Transverse colon (tissue), 4 donors: ENCODE measurements at places on chromosomes 3 and 15.
A peak's percentile ranks its signal among the peaks of the same experiment; 100 is the strongest.

DNA sequence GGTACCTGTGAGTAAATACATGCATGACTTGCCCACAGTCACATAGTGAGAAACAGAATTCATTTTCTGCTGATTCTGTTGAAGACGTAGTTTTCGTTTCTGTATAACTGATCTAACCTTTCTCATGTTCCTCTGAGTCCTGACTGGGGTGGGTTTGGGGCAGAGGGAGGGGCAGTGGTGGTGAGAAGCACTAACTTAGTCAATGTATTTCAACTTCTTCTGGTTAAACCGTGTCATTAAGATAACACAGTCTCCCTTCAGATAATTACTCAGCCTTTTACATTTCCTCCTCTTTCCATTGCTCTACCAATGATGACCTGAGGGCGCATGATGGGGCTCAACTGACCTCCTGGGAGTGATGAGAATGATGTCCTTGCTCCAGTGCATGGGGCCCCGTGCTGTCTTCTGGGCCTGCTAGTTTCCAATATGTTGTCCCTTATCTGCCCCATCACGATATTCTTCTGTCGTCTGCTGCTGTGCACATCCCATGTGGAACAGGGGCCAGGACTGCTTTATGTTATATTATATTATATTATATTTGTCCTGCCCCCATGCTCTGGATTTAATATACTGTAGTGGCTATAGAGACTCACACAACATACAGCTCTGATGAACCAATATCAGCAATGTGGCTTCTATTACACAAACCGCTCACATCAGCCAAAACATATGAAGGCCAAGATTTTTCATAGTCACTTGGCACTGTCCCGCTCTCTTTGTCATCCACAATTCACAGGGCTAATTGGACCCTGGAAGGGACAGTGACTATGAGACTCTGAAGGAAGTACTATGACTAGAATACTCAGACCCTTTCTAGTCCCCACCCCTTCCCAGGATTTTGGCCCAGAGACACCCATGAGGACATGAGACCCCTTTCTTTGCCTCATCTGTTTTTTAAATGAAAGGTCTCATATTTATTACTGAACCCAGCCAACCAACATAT lies 407.1 kb upstream of the MCTP2 start:
- no peak overlapping the region for H3K27ac ChIP-seq
- H3K27me3 ChIP-seq, result no peaks in the 10 kb centered on the region
- no peak for DNase-seq
- H3K36me3 ChIP-seq, result no peaks in the 10 kb centered on the region
- no peak overlapping the region for H3K4me3 ChIP-seq

GRCh38 chr3:150230037-150230436 lies 178.1 kb upstream of the TSC22D2 start:
- H3K4me3 ChIP-seq, result no peak overlapping the region
- no peak for DNase-seq
- H3K27me3 ChIP-seq, result no peaks in the 10 kb centered on the region
- H3K27ac ChIP-seq, result no peak overlapping the region

DNA sequence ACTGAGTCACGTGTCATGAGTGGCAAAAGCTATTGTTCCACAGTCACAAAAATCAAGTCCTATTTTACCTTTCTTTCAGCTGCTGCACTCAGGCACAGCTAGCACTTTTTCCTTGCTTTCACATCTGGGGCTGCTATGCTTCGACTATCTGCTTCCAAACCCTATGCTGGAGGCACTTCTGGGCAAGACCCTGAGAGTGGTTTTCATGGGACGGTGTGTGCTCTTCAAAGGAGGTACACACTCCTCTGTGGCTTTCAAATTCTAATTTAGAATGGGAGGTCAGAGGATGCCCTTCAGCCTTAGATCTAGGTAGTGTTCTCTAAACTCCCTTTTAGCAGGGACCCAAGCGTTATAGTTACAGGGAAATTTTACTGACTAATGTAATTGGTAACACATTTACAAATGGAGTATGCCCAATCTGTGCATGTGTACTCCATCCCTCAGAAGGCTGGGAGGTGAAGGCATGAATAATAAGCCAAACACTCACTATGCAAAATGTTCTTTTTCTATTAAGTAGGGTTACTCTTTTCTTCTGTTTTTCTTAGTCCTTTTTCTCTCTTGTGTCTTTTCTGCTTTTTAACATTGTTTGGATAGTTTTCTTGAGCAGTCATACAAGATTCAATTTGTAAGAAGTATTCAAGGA lies 188.3 kb downstream of the LSAMP start:
- H3K36me3 ChIP-seq, result no peaks in the 10 kb centered on the region
- no peak overlapping the region for H3K4me3 ChIP-seq
- DNase-seq, result no peak
- H3K4me1 ChIP-seq, result no peaks in the 10 kb centered on the region

- no peak overlapping the region for H3K4me3 ChIP-seq
- no peaks in the 10 kb centered on the region for H3K27me3 ChIP-seq
- DNase-seq, result no peak
- no peak overlapping the region for H3K27ac ChIP-seq
- H3K36me3 ChIP-seq, result no peaks in the 10 kb centered on the region
These were observed 28.3 kb downstream of the CAPN3 start for GRCh38 chr15:42387603-42388002.

DNA sequence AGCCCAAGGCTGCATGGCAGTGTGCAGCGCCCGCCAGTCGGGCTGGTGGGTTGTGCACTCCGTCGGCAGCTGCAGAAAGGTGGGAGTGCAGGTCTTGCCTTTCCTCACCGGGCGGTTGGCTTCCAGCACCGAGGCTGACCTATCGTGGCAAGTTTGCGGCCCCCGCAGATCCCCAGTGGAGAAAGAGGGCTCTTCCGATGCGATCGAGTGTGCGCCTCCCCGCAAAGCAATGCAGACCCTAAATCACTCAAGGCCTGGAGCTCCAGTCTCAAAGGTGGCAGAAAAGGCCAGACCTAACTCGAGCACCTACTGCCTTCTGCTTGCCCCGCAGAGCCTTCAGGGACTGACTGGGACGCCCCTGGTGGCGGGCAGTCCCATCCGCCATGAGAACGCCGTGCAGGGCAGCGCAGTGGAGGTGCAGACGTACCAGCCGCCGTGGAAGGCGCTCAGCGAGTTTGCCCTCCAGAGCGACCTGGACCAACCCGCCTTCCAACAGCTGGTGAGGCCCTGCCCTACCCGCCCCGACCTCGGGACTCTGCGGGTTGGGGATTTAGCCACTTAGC lies 4.3 kb downstream of the ISL2 start:
- no peak overlapping the region for H3K27ac ChIP-seq
- H3K27me3 ChIP-seq, result peaks cover 99% of the 10 kb centered on the region
- peak; percentile 62 for DNase-seq
